ENCODE measurements at places on chromosomes 2 and 18.

- DNase-seq, result no peak
These were observed 13.6 kb downstream of the CLUL1 start for GRCh38 chr18:610214-610928.

DNA sequence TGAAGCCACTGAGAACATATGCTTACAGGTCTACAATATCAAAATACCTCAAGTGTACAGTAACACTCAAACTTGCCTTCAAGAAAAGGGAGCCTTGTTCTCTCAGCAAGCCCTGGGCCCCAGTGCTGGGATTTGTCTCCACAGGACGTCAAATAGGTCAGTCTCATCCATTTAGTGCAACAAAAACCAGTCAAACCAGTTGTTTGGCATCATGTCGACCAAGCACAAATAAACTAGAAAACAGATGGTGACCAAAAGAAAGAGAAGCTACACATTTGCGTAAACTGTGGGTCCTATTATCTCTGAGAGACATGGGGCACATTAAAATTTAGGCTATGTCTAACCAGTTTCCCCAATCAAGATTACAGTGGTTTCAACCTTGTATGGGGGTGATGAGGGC, 182.6 kb upstream of the PKDCC start:
- DNase-seq, result no peak

DNA sequence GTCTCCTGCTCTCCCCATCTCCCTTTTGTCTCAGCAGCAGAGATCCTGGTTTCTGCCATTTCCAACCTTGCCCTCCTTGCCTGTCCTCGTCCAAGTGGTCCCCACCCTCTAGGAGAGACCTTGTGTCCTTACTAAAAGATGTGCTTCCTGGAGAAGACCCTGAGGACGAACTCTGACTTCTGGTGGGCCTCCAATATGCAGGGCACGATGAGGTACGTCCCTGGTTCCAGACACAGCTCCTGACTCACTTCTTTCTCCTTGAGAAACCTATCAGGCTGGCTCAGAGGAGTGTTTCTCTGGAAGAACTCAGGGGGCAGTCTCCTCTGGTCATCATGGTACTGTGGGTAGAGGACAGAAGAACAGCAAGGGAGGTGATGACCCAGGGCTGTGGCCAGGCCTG, 28.2 kb downstream of the CAPN14 start:
- DNase-seq, result no peak

DNA sequence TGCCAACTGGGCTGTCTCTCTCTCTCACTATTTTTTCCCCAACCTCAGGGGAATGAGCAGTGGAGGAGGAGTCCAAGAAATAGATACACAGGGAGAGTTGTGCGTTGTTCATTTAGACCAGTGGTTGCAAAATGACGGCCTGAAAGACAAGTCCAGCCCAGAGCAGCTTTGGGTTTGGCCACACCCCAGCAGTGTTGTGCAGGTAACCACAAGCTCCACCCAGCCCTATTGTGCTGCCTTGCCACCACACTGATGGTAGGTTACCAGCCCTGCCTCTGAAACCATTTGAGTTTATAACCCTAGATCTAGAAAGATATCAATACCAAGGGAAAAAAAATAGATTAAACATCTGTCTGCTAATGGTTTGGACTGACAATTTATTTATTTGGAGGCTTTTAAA, 144.3 kb downstream of the CMPK2 start:
- DNase-seq, result no peak

DNA sequence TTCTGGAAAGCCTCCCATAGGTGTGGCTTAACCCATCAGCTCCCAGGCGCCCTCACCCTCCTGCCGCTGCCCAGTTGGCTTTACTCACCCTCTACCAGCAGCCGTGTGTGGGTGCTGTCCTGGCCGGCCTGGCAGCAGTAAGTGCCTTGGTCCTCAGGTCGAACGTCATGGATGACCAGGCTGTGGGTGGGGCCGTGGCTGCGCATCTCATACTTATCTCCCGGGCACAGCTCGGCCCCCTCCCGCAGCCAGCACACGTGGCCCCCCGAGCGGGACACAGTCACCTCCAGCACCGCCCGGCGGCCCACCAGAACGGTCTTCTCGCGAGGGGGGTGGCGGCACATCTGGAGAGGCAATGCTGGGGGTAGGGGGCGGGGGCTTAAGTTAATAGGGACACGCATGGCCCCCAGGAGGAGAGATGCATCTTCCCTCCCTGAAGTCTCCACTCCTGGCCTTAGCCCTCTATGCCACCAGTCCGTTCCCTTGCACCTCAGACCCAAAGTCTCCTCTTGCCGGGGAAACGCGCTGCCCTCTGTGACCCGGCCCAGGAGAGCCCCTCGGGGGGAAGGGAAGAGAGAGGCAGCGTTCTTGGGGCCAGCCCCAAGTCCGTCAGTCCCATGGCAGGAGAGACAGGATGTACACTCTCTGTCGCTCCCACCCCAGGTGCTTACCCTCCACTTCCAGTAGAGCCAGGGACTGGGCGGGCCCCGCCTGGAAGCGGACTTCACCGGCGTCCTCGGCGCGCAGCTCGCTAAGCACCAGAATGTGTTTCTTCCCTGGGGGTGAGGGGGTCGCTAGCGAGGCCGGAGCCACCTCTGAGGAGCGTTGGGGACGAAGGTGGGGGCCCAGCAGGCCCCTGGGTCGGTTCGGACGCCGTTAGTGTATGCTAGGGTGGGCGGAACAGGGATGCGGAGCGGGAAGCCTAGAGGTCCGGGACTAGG, 7.9 kb downstream of the TMEM198 start:
- DNase-seq, result peak; percentile 51

DNA sequence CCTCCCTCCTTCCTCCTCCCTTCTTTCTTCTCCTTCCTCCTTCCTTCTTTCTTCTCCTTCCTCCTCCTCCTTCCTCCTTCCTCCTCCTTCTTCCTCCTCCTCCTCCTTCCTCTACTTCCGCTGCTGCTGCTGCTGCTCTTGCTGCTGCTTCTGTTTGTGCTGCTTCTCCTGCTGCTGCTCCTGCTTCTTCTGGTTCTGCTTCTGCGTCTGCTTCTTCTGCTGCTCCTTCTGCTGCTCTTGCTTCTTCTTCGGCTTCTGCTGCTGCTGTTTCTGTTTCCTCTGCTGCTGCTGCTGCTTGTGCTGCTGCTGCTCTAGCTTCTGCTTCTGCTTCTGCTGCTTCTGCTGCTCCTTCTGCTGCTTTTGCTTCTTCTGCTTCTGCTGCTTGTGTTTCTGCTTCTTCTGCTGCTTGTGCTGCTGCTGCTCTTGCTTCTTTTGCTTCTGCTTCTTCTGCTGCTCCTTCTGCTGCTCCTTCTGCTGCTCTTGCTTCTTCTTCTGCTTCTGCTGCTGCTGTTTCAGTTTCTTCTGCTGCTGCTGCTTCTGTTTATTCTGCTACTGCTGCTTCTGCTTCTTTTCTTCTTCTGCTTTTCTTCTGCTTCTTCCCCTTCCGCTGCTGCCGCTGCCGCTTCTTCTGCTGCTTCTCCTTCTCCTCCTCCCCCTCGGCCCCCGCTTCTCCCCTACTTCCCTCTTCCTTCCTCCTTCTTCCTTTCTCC, 8.6 kb downstream of the SNRNP27 start:
- no peak for DNase-seq

GRCh38 chr18:48007955-48008701, 77.7 kb upstream of the SMAD2 start:
- peak; percentile 71 for DNase-seq

DNA sequence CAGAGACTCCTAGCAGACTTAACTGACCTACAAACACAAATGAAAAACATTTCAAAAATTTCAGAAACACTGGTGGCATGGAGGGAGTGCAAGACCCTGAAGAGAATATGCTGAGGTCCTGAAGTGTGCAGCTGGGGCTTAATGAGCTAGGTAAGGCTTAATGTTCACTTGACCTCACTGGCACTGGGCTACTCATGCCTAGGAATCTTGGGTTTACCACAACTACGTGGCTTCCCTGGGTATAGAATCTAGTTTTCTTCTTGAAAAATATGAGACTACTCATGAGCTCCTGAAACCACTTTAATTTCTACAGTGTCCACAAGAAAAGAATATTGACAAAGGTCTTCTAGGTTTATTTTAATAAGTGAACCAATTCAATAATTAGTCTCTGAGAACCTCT, 139.8 kb downstream of the HNMT start:
- no peak for DNase-seq

GRCh38 chr2:221289389-221289788, 282.7 kb downstream of the EPHA4 start:
- DNase-seq, result no peak

DNA sequence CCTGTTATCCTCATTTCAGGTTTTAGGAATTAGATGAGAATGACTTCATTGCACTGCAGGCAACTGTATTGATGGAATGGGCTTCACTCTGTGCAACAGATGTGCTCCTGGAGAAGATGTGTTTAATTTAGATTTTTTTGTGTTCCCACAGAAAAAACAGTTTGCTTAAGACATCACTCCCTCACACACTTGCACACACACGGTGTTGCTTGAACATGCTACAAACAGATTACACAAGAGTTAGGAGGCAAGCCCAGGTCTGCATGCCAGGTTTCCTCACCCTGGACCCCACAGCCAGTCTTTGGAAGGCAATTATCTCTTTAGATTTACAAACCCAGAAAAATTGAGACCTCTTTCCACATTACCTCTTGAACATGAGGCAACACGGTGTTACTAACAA, 93.7 kb upstream of the KLHL29 start:
- DNase-seq, result no peak

- DNase-seq, result no peak
These were observed 88.1 kb upstream of the KLF7 start for GRCh38 chr2:207253666-207254345.
